ENCODE measurements at places on chromosomes 5 and 9.

- no peak for DNase-seq
Measured at GRCh38 chr5:139806726-139807646, 11.4 kb downstream of the PSD2 start.

- no peak for DNase-seq
Measured at GRCh38 chr9:135718616-135719015, 16.6 kb downstream of the KCNT1 start.

DNA sequence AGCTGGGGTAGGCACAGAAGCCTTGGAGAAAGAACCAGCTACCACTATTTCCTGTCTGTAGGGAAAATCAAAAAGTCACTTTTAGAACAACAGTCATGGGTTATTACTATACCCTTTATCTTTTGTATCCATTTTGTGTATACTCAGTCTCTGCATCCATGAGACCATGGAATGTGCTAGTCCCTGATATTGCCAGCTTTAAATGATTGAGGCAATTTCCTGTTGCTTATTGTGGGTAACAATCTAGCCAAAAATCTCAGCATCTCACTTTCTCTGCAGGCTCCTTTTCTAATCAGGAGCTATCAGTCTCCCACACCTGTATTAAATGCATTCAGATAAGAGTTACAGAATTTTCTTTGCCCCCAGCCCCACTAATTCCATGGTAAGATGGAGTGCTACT lies 968 bp upstream of the KDM3B start:
- no peak for DNase-seq

DNA sequence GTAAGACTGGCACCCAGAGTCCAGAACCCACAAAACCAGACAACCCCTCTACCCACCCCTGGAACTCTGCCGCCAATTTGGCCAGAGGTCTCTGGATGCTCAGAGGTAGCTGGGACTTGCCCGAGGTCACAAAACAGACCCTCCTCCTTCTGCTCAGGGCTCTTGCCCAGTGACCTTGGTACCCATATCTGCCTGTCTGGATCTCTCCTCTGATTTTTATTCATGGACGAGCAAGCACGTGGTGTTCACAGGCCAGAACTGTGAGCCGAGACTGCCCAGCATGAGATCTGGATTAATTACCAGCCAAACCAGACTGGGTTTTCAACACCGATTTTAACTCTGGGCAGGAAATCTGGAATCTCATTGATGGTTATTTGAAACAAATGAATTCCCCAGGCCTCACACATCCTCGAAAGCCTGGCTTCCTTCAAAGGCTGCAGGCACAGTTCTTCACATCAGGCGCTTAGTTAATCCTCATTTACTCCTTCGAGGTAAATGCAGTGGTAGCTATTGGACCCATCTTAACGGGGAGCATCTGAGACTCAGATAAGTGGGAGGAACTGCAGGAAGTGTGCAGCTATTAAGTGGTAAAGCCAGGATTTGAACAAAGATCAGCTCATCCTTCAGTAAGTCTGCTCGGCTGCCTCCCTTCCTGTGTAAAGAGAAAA lies 21.4 kb downstream of the COL27A1 start:
- no peak for DNase-seq

DNA sequence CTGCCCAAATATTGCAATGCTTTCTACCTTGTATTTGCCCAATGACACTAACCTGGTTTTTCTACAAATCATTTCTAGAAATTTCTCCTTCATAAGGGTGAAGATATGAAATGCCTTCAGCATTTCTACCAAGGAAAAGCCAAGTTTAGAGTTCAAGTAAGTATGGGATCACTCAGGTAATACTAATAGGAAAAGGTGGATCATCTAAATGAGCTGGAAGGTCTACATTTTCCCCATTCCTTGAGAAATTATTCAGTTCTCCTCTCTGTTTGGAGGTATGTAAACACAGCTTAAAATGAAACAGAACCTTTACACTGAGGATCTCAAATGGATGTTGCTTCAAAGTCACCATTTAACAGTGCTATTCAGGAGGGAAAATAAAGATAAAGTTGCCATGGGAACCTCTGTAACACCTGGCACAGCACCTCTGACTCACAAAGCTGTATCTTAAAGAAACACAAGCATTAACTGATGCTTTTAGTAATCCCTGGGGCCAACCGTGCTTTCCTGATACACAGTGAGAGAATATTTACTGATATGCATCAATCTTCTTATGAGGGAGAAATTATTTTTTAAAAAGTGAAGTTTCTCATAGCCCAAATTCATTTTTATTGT lies 161.3 kb downstream of the DRD1 start:
- no peak for DNase-seq
